ENCODE measurements at places on chromosomes 11 and 22.

DNA sequence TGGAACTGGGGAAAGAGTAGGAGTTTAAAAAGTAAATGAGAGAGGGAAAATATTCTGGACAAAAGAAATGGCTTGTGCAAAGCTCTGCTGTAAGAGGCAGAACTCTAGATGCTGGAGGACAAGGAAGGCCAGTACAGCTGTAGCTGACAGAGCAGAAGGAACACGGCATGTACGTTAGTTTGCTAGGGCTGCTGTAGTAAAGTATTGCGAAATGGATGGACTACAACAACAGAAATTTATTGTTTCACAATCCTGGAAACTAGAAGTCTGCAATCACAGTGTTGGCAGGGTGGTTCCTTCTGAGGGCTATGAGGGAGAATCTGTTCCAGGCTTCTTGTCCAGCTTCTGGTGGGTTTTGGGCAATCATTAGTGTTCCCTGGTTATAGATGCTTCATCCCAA, 454.4 kb downstream of the NTM start:
- DNase-seq: peak; percentile 29

DNA sequence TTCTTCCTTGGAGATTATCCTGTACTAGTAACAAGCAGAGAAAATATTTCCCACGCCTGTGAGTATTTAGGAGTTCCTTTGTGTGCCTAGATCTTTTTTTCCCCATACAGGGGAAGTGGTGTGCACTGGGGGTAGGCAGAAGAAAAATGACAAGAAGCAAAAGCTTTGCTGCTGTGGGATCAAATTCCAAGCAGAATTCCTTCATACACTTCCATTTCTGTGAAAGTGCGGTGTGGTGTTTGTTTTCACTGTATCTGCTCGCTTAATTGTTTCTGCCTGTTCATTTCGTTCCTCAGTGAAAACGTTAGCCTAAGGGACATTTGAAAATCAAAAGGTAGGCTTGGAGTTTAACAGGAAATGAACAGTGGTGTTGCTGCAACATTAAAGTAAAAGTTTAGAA, 47.9 kb downstream of the BLID start:
- peak; percentile 73 for DNase-seq

DNA sequence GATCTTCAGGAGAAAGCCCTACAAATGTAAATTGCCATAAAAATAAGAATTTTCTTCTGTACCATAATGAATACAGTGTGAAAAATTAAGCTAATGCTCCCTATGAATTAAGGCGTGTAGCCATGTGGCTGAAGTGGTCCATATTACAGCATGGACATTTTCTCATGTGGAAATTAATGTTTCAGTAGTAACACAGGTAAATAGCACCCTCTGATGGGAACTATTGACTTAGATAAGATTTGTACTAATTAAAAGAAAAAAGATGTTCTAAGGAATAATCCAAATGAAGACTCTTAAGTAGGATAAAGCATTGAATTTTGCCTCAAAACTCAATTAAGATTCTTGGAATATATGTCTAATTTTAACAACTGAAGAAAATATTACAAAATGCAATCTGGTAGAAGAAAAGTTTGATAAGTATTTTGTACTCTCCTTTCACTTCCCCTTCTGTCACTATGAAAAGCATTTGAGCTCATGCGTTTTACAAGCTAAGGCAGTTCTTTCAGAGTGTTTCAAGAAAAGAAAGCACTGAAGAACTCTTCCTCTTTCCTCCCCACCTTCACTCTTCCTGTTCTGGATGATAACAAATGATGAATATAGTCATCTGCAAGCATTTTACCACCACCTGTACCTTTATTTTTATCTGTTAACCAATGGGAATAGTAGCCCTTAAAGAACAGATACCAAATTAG, 9.9 kb upstream of the OR8D2 start:
- DNase-seq: no peak

GRCh38 chr11:295351-296170, 3.8 kb downstream of the IFITM5 start:
- no peak for DNase-seq

- no peak for DNase-seq
These were observed 746 bp upstream of the CALCB start for GRCh38 chr11:15072551-15073143.

DNA sequence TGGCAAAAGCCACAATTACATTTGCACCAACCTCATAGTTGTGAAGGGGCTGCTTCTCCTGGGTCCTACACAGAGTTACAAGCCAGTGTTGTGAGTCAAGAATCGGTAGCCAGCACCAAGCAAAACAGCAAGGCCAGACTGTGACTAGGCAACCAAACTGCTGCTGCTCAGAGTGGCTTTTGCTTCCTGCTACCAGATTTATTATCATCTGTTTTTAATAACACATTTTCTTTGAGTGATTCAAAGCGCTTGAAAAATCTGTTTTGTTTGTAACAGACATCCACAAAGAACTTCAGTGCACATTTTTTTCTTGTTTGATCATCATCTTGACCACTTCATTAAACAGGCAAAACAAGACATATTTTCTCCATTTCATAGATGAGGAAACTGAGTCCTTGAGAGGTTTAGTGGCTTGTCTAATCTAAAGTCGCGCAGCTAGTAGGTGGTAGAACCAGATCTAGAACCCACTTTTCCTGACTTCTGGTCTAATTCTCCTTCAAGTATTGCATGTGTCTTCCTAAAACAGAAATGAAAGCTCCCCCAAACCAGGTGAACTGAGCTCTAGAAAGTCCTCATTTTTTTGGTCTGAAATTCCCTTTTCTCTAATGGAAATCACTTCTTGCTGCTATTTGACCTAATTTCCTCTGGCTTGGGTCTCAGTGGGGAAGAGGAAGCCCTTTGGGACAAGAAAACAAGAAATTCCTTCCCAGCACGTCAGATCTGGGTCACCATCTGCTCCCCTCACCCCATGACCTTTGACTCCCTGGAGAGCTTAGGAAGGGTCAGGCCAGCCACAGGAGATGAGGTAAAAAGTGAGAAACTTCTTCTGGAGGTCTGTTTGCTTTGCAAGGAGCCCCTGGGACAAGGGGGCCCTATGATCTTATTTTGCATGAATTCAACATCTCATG, 39.9 kb downstream of the CWC15 start:
- DNase-seq: peak; percentile 99

DNA sequence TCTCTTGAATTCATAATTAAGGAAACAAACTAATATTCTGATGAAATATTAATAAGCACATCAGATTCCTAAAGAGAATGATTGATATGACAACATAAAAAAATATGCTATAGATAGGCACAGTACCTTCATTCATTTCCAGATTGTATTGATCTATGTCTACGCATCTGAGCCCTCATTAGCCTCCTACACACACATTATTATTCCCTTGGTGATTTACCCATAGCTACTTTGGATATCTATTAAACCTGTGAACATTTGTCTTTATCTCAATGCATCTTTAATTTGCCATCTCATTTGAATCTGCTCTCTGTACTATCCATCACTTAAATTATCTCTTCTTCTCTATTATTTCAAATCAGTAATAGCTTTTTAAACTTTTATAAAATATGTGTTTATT, 18.4 kb downstream of the SESN3 start:
- DNase-seq: no peak

- DNase-seq: peak; percentile 65
These were observed 638 bp upstream of the TENM4 start for GRCh38 chr11:79441461-79441875.

GRCh38 chr11:132850266-132850665, 682.0 kb downstream of the OPCML start:
- no peak for DNase-seq
